ENCODE measurements at places on chromosomes 16 and 17.

GRCh38 chr17:73610331-73610911 lies 33.8 kb downstream of the SDK2 start:
- no peak for DNase-seq

DNA sequence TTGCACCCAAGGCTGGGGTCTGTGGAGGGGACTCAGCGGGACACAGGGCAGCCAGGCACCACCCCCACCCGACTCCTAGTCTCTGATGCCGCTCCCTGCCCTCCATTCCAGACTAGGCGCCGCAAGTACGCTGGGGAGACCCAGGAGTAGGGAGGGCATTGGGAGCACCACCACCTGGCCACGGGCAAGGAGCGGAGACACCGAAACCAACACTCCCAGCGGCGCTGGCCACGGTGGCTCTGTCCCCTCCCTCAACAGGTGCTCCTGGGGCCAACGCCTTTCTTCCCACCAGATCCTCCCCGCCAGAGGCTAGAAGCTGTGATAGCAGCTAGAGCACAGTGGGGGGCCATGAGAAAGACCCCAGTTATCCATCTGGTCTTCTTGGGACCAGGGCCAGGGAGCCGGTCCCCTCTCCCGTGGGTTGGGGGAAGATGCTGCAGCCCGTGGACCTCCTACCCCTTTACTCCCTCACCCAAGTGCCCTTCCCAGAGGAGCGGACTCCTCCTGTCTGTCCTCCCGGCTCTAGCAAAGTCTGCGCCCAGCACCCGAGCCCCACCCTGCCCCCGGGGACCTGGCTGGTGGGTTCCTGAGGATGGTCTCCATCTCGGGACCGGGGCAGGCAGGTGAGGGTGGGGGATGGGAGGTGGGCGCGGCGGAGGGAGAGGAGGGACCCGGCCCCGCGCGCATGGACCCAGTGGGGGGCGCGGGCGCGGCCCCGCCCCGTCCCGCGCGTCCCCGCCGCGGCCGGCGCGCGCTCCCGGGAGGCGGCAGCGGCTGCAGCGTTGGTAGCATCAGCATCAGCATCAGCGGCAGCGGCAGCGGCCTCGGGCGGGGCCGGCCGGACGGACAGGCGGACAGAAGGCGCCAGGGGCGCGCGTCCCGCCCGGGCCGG lies at the start of gene SYNGR3:
SYNGR3 (plus strand) TSS at position 762 of the 892 bp plus-strand sequence. CDS start 133 bp downstream, outside the sequence.
- DNase-seq, result no peak

GRCh38 chr17:45889579-45889978 lies 4.8 kb upstream of the MAPT start:
- no peak for DNase-seq

DNA sequence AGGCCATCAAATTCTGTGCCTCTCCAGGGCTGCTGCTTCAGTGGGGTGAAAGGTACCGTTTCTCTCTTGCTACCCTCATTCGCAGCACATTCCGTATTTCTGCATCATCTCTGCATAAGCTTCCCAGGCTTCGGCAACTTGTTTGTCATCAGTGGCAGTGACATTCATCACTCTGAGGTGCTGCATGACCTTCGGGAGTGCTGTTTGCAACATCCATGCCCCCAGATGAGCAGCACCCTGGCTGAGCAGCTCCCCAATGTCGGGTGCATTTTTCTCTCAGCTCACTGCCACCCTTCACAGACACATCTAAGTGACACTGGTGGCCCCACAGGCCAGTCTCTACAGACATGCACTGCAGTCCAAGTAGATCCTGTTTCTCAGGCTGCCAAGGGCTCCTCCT lies 3.8 kb downstream of the CREBBP start:
- DNase-seq, result peak; percentile 26

DNA sequence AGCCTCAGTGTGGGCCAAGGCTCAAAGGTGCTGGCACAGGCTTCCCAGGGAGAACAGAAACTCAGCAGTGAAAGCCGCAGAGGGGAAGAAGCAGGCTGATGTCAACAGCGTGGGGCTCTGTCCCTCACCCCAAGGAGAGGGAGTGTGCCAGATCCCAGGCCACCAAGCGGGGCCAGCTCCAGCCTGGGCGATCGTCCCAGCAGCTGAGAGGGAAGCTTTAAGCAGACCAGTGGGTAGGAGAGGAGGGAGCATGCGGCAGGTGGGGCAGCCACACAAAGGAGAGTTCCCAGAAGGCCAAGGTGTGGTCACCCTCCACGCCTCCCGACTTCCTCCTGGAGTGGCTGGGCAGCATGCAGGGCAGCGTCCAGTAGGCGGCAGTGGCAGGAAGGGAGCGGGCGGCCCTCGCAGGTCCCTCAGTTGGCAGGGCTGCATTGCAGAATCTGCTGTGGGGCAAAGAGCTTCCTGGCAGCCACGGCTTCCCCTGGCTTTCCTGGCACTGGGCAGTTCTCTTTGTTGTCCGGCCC lies 6.0 kb downstream of the SYNGR2 start:
- DNase-seq, result no peak

- no peak for DNase-seq
Measured at GRCh38 chr16:74729783-74730683, 29.4 kb upstream of the MLKL start.

DNA sequence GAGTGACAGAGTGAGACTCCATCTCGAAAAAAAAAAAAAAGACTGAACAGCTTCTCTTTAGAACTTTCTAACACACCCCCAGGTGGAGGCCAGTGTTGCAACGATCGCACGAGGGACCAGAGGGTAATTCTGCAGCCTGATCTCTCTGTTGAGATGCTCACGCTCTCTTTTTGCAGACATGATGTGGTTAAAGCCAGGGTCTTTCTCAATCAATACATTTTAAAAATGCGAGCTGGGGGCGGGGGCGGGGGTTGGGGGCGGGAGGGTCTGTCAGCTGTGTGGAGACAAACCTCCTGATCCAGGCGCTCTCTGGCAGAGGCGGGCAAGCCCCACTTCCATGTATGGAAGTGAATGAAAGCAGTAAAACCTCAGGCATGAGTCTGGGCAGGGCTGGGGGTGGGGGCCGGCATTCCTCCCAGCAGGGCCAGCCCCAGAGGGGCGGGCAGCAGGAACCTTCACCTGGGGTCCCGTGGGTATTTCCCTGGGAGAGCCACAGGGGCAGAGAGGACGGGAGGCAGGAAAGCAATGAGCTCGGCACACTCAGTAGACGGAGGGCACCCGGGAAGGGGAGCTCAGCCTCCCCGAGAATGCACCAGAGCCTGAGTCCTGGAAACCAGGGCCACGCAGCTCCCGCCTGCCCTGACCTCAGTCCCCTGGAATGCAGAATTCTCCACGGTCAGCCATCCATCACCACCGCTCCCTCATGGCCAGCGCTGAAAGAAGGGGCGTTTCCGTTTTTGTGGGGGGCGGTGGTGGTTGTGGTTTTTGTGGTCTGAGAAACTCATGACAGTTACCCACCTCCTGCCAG lies 28.0 kb downstream of the NXN start:
- DNase-seq, result peak; percentile 86

DNA sequence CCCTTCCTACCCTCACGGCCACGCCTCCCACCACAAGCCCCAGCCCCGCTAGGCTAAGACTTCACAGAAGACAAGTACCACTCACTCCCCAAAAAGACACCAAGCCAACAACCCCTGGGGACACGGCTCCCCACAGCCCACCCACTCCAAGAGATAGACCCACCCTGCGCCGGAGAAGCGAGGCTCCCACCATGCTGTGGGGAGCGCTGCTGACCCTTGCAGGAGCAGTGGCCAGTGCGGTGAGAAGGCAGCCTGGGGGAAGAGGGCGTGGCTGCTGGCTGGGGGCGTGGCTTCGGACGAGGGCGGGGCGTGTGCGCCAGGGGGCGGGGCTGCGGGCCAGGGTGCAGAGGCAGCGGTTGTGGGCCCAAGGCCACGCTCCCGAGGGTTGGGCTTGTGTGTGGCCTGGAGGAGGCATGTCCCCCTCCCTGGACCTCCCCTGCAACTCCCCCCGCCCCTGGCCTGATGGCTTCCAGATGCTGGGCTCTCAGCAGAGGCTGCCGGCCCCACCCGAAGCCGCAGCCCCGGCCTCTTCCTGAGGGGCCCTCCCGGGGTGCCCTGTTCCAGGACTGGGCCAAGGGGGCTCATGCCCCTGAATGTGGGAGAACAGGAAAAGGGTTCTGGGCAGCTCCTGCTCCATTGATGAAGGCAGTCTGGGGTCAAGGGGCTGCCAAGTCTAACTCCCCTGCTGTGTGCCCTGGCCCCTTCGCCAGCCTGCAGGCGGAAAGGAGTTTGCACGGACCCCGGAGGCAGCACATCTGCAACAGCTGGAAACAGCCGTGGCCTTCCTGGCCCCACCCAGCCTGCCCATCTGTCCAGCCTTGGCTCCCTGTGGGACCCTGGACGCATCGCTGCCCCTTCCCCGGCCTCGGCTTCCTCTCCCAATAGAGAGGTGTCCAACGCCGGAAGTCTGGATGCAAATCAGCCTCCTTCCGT lies 9.1 kb downstream of the TFAP4 start:
- DNase-seq, result peak; percentile 70

DNA sequence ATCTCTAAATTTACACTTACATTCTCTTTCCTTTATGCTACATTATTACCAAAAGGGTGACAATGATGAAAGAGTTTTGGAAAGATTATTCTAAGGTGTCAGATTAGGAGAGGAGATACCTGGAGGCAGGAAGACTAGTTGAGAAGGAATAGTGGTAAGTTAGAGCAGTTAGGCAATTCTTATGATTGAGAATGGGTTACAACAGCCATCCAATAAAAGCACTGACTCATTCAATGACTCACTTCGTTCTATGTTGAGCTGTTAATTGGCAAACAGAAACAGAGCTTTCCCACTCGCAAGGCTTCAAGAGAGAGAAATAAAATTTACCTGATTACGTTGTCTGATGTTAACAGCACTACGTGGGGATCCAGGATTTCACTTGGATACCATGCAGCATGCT lies 5.8 kb downstream of the NUP88 start:
- DNase-seq, result peak; percentile 90

All from iris pigment epithelial cell (primary cell).